Stimulated activated naive CD8-positive, alpha-beta T cell treated with anti-CD3 and anti-CD28 coated beads, Interleukin-15, Interleukin-2, amounts not matched to agents 100 U/mL and 50 U/mL, for 24 hours (primary cell): ENCODE measurements at places on chromosomes 11 and 22.

GRCh38 chr11:70020336-70021214 is 57.5 kb upstream of the ANO1 start:
- no peak for DNase-seq

GRCh38 chr11:107282195-107282594 is 175.4 kb downstream of the CWF19L2 start:
- no peak for DNase-seq

DNA sequence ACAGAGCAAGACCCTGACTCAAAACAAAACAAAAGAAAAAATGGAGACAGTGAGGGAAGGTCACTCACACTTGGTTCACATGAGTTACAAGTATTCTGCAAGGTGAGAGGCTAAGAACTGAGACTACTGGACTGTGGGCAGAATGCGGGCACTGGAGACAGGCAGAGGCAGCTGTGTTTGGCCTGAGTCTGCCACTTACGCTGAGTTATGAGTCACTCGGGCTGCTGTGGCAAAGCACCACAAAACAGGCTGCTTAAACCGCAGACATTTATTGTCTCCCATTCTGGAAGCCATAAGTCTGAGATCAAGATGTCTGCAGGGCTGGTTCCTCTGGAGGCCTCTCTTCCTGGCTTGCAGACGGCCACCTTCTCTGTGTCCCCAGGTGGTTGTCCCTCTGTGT is 122.8 kb downstream of the SHANK2 start:
- DNase-seq = no peak

- no peak for DNase-seq
These were observed 27.7 kb downstream of the MPPED1 start for GRCh38 chr22:43439368-43440103.

DNA sequence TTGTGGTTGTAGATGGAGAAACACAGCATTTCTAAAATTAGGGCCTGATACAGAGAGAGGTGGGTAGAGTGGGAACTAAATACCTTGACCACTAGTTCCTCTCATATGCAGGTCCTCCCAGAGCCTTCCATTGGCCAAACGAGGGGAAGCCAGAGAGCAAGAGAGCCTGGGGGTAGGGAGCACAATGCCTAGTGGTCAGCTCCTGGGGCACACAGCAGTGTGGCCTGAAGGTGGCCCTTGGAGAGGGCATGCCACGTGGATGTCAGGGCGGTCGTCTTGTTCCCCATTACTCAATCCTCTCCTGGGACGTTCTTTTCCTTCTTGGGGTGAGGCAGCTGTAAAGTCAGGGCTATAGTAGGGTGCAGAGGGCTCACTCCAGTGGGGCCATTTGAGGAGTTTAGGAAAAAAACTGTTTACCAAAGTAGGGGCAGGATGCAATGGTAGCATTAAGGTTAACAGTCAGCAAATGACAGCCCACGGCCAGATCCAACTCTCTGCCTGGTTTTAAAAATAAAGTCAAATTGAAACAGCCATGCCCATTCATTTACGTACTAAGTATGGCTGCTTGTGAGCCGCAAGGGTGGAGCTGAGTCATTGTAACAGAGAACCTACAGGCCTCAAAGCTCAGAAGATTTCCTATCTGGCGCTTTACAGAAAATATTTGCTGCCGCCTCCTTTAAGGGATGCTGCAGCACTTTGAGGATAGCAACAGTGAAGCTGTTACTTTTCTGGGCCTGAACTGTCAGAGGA is 7.6 kb downstream of the MYO18B start:
- DNase-seq = peak; percentile 26

GRCh38 chr22:38872172-38872830 is at the start of gene CBX6:
TSS of gene CBX6 (minus strand) at chr22:38872216. CDS start at chr22:38872190, 26 bp downstream.
- DNase-seq = peak; percentile 98

- no peak for DNase-seq
These were observed 771.7 kb downstream of the TBC1D22A start for GRCh38 chr22:47533961-47534803.

DNA sequence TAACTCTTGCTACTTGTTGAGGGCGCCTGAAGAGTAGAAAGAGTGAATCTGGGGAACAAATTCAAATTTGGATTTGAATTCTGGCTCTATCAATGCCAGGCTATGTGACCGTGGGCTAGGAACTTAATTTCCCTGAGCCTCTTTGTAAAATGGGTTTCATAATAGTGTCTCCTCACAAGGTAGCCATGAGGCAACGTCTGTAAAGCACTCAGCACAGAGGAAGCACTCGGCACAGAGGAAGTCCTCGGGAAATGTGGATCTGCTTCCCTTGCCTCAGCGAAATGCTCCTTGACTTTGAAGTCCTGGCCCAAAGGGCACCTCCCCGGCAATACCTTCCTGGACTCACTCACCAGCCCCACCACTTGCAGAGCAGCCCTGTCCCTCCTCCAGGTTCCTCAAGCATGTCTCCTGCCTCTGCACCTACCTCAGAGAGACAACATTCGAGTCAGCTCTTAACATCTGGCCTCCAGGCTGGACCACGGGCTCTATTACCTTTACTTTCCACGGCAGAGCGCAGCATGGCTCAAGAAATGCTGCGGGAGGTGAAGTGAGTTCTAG is 17.7 kb downstream of the CD6 start:
- no peak for DNase-seq

DNA sequence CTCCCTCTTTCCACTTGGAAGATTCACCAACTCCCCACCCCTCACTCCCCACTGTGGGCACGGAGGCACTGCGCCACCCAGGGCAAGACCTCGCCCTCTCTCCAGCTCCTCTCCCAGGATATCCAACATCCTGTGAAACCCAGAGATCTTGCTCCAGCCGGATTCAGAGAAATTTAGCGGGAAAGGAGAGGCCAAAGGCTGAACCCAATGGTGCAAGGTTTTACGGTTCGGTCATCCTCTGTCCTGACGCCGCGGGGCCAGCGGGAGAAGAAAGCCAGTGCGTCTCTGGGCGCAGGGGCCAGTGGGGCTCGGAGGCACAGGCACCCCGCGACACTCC is 397 bp upstream of the CD44 start:
- no peak for DNase-seq
